ENCODE measurements at places on chromosomes 3 and 15. TPM values are rescaled to one million over a fixed set of nuclear protein-coding genes. Genes with fewer than 3 reads are reported as not detected.
A peak's percentile ranks its signal among the peaks of the same experiment; 100 is the strongest.

CFAP100 gene
- total RNA-seq, result not detected

DNA sequence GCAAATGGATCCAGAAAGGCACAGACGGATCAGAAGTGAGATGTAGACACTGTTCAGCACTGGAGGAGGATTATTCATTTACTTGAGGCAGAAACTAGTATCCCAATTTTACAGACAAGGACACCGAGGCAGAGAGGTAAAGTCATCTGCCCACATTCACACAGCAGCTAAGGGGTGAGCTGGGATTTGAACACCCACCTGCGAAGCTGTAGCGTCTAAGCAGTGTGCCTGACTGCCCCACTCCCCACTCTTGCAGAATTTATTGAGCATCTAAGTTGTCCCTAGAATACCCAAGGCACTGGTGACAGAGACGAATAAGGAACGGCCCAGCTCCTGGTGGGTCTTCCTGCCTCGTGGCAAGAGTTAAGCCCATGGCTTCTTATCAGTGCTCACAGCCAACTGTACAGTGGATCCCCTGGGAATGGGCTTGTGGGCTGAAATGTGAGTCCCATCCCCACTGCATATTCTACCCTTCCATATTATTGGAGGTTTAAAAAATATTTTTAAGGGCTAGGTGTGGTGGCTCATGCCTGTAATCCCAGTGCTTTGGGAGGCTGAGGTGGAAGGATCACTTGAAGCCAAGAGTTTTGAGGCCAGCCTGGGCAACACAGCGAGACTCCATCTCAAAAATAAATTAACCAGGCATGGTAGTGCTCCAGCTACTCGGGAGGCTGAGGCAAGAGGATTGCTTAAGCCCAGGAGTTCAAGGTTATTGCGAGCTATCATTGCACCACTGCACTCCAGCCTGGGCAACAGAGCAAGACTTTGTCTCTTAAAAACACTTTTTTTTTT is 77.6 kb downstream of the IQSEC1 start:
- no peak for DNase-seq

DNA sequence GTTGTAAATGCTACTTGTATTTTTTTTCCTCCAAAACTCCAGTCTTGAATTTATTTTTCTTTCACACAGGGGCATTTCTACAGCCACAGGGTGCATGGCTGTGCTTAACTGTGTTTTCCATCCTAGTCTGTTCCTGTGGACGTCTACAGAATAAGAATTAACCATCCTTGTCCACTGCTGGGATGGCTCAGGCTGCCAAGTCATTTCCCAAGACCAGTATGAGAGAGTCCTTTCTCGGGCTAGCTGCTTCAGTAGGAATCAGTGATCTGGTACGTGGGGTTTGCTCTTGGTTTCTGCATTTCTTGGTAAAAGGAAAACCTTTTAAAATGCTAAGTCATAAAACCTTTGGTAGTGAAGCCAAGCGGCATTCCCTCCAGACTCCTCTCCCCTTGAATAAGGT is 29.8 kb downstream of the CHDH start:
- DNase-seq, result no peak

GRCh38 chr15:86021281-86022264 is 58.1 kb upstream of the AGBL1 start:
- DNase-seq, result peak; percentile 76

- DNase-seq, result no peak
Measured at GRCh38 chr3:178637802-178638201, 101.6 kb downstream of the KCNMB2 start.

GRCh38 chr3:148883163-148883562 is 18.1 kb downstream of the CPA3 start:
- no peak for DNase-seq

A4GNT gene
- not detected for total RNA-seq

GOLGA8G gene
- under 0.01 TPM for total RNA-seq

DNA sequence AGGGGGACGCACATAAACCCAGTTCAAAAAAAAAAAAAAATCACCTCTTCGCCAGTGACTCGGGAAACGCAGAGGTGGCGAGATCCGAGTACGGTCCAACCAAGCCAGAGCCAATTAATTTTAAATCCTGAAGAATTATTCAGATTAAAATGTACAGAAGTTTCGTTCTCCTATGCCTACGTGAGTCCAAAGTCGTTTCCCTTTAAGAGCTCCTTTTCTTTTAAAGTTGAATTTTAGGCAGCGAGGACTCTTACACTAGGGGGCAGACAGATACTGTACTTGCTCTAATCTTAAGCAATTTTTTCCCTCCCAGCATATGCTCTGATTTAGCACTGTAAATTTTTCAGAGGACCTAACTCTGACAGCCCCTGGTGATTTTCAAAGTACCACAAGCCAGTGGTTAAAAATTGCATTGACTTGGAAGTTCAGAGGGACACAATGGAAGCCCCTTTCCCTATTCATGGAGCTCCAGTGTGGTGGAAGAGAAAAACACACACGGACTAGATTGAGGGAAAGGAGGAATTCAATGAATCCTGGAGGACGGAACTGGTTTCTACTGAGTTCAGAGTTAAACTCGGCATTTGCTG is 3.3 kb upstream of the NR2F2 start:
- peak; percentile 91 for DNase-seq

DNA sequence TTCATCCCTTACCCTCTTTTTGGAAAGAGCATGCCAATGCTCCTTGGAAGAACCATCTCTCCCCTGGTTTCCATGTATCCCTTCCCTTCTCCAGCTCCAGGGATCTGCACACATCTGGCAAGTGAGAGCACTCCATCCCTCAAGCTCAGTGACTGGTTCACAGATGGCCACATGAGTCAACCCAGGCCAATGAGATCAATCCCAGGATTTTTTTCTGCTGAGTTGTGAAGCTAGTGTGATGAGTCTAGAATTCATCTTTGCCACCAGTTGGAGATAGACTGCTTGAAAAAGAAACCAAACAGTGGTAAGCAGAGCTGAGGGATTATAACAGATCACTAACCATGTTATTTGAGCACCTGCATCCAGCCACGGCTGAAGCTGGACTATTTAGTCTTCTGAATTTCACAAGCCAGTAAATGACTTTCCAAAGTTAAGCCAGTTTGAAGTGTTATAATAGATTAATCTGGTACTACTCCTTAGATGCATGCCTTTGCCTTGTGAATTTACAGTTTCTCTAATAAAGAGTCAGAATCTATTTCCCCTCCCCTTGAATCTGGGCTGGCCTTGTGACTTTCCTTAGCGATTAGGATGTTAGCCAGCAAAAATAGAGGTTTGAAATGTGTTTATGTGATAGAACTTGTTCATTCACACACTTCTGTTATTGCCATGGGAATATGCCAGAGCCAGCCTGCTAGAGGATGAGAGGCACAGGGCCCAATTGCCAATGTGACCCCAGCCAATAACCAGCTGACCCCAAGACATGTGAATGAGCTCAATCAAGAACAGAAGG is 159.8 kb downstream of the WNT5A start:
- DNase-seq, result peak; percentile 67

GRCh38 chr3:128419311-128419710 is 47.4 kb downstream of the DNAJB8 start:
- no peak for DNase-seq

DNA sequence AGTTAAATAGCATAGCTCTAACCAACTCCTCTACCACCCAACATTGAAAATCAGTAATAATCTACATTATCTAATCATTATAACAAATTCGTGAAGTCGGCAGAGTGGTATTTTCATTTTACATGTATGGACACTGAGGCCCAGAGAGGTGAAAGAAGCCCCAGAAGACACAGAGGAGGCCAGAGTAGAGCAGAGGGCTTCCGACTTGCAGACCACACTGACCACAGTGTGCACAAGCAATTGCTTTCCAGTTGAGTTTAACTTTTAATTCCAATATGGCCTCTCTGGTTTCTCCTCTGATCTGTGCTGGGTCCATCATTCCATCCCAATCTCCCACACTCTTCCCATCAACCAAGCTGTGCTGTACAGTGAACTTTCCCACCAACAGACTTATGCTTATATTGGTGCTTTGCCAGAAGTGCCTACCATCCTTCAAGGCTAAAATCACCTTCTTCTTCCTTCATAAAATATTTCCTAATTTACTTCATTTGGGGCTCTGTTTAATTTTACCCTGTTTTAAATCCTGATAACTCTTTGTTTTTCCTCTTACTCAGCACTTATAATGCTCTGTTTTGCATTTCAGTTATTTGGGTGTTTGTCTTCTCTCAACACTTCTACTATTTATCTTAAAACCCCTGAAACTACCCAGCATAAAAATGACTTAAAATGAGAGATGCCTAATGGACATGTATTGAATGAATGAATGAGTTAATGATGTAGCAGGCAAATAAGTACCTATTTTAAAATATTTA is 81.8 kb upstream of the TNFSF10 start:
- DNase-seq, result no peak

KPNA1 gene
- total RNA-seq, result 28.0 TPM

EPHB3 gene
- 4.2 TPM for total RNA-seq

CACNA2D2 gene
- total RNA-seq, result not detected

DNA sequence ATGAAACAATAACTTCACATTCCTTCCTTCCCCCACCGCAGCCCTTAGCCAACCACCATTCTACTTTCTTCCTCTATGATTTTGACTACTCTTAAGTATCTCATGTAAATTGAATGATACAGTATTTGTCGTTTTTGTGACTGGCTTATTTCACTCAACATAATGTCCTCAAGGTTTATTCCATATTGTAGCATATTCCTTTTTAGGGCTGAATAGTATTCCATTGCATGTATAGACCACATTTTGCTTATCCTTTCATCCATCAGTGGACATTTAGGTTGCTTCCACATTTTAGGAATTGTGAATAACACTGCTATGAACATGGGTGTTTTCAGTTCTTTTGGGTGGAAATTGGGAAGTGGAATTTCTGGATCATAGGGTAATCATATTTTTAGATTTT is 106.1 kb downstream of the THSD4 start:
- no peak for DNase-seq

- DNase-seq, result no peak
Measured at GRCh38 chr15:26892182-26892518, 25.3 kb downstream of the GABRA5 start.

SEMA3F gene
- 0.17 TPM for total RNA-seq

TTLL13 gene
- not detected for total RNA-seq

TOP2B gene
- total RNA-seq, result 84.7 TPM

DNA sequence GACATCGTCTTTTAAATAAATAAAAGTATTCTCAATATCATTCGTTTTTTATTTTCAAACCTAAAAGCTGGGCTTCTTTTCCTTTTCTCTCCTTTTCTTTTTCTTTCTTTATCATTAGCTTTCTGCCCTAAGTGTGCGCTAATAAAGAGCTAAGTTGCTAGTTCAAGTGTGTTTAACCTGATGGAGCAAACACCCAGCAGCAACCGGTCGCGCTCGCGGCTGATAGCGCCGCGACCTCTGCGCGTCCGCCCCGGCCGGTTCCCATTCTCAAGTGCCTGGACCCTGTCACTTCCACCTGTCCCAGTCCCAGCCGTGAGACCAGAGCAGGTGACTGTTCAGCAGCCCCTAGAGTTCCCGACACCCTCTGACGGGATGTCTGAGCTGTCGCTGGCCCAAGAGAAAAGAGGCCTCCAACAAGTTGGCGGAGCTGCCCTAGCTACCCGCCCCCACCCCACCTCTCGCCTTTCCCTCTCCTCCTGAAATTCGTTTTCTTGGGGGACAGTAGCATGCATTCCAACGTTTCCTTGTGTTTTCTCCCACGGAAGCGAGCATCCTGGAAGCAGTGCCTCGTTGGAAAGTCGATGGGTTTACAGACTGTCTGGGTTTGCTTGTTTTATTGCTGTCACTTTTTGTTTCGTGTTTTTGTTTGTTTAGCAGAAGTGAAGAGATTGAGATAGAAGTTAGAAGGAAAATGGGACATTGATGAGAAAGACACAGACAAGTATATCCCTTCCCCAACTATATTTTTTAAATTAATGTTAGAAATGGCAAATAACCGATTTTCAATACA is 3.1 kb upstream of the MECOM start:
- DNase-seq, result no peak

Measured in LHCN-M2 (cell line).